Activated CD4-positive, alpha-beta T cell treated with anti-CD3 and anti-CD28 coated beads, Interleukin-2, Interleukin-6, amounts not matched to agents 100 ng/mL and 50 ng/mL, durations not matched to agents 16 hours and 8 hours (primary cell): ENCODE measurements at places on chromosomes 6 and 20.

DNA sequence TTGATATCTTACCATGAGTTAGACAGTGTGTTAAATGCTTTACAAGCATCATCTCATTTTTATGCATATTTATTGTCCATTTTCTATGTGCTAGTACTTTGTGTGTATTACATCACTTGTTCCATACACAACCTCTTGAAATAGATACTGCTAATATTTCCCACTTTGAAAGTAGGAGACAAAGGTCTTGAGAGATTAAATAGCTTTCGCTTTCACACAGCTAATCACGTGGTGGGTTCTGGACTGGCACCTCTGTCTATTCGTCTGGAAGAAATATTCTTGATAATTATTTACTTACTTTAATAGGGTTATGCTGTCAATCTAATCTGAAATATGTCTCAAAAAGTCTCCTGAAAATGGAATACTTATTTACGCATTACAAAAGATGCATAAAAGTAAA, 30.2 kb downstream of the EPHA7 start:
- no peak for DNase-seq

GRCh38 chr6:37182736-37183590, 13.0 kb downstream of the PIM1 start:
- DNase-seq, result peak; percentile 91

GRCh38 chr20:43941476-43942200, 27.0 kb downstream of the TOX2 start:
- peak; percentile 29 for DNase-seq

GRCh38 chr20:49863666-49864065, 51.0 kb downstream of the SLC9A8 start:
- no peak for DNase-seq

DNA sequence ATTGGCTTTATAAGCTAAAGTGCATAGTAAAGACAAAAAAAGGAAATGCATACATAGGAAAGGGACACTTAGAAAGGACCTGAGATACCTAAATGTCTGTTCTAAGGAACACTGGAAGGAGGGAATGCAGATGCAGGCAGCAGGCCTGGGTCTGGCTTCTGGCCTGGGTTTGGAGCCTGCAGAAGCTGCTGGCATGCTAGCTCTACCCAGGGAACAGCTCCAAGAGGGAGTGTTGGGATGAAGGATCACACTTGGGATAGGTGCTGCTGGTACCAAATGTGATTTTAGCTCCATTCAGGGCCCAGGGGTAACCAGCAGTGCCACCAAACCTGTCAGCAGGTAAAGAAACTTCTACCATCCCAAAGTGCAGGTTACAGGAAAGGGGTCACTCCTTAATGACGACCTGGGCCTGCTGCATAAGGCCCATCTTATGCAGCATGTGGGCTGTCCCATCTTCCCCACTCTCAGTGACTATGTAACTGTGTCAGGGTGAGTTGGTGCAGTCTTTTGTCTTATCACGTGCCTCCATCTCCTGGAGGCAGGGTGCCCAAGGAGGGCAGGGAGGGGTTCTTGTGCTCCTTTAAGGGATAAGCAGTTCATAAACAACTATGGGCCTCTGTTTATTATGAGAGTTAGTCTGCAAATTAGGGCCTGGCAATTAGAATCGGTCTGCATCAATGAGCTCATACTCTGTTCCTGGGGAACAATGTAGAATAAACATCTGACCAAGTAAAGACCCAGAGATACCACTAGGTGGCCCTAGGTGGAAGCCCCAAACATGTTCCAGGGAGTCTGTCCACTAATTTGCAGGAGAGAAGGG, 26.9 kb downstream of the DDX27 start:
- DNase-seq, result peak; percentile 53

DNA sequence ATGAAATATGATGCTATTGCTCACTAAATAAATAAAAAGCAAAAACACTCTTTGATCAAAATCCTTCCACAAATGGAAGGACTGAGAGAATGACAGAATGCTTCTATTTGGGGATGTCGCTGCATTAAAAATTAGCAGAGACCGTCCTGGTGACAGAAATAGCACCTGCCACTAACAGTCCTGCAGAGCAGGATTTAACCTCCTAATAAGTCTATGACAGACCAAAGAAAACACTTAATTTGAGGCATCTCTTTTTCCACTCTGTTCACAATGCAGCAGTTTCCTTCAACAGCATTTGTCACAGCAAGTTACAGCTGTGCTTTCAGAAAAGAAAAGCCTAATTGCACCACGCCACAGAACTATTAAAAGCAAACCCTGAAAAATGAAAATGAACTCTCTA, 140.6 kb upstream of the BEND6 start:
- DNase-seq, result no peak
